ENCODE measurements at places on chromosomes 2 and 18.

- no peak for DNase-seq
Measured at GRCh38 chr18:62324181-62324828, 805 bp upstream of the TNFRSF11A start.

- no peak for DNase-seq
Measured at GRCh38 chr2:232229911-232230310, 148.6 kb upstream of the ALPP start.

DNA sequence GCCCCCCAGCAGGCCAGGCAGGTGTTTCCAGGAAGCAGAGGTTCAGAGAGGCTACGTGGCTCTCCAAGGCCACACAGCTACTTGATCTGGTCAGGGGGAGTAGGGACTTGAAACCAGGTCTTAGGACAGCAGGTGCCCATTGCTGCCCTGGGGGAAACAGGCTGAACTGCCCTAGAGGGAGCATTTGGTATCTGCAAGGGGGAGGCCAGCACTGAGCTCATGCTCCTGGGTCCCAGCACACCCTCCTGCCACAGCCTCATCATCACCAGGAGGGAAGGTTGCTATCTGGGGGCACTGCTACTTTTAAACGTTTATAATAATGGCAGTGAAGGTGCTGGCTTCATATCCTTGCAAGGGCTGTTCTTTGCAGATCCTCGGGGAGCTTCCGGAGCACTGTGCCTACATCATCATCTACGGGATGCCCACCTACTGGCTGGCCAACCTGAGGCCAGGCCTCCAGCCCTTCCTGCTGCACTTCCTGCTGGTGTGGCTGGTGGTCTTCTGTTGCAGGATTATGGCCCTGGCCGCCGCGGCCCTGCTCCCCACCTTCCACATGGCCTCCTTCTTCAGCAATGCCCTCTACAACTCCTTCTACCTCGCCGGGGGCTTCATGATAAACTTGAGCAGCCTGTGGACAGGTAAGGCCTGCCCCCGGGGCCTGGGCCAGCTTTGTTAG is 36.1 kb downstream of the ABCG8 start:
- DNase-seq, result no peak

- no peak for DNase-seq
Measured at GRCh38 chr2:109726379-109727270, 67.5 kb upstream of the RGPD5 start.

GRCh38 chr2:153509133-153509532 is 30.6 kb upstream of the RPRM start:
- no peak for DNase-seq

DNA sequence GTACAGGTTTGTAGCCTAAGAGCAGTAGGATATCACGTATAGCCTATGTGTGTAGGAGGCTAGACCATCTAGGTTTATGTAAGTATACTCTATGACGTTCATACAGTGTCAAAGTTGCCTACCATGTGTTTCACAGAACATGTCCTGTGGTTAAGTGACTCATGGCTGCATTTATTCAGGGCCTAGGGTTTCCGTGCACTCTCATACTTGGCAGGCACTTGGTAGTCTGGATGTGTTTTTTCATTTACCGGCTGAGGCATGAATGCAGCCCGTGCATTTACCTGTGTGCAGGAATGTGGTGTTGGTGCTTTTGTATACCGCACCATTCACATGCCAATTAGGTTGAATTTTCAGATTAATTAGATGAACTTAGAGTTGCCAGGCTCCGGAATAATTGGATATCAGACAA is 43.4 kb downstream of the MYL12B start:
- DNase-seq, result peak; percentile 20

GRCh38 chr2:231037202-231037730 is at the start of gene C2orf72:
C2orf72 (plus strand) TSS chr2:231037523; CDS start chr2:231037566, 43 bp downstream.
- DNase-seq, result no peak

DNA sequence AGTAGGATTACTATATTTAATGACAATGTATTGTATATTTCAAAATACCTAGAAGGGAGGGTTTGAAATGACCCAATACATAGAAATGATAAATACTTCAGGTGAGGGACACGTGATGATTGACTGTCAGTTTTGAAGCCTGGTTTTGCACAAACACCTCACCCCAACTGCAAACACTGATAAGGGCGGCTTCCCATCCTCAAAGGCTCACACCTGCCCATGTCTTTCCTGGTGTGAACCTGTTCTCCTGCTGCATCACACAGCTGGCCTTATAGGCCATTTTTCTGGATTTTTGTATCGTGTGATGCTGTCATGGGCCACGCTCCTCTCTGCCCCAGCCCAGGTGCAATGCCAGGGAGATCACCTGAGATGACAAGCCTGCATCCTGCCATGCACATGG is 166.5 kb upstream of the NCK2 start:
- DNase-seq, result no peak

DNA sequence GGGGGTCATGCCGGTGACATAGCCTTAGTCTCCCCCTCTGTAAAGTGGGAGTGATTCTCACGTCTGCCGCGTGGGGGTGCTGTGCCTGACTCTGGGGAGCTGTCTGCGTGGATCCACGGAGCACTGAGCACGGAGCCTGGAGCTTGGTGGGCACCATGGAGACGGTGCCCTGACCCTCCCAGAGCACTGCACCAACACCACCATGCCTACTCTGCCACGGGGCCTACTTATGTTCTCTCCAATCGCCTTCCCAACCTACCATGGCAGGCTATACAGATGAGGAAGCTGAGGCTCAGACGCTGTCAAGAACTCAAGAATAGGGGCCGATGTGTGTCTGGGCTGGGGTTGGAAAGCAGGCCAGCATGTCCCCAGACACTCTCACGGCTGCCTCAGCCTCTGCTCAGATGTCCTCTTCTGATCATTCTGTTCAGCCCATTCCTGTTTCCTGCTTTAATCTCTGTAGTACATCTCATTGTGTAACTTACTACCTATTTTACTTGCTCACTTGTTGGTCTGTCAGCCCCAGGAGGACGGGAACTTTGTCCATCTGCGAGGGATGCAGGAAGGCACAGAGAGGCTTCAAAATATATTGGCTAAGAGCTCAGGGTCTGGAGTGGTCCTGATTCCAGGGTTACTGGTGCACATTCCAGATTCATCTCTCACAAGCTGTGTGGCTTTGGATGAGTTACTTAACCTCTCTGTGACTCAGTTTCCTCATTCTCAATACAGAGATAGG is 168.1 kb upstream of the HS6ST1 start:
- DNase-seq, result no peak

DNA sequence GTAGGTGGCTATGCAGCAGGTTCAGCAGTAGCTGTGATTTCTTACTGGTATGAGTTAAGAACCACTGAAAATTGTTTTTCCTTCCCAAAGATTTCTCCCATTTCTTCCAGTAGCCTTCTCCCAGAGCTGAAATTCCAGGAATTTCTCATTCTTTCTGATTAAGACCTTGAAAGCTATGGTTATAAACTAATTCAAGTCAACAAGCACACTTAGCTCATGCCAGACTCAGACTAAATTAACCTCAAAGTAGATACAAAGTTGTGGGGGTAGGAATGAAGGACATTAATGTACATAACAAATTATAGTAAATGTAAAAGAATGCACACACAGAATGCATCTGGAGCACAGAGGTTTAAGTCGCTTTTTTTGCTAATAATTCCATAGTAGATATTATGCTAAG is 103.6 kb upstream of the SOX11 start:
- no peak for DNase-seq

DNA sequence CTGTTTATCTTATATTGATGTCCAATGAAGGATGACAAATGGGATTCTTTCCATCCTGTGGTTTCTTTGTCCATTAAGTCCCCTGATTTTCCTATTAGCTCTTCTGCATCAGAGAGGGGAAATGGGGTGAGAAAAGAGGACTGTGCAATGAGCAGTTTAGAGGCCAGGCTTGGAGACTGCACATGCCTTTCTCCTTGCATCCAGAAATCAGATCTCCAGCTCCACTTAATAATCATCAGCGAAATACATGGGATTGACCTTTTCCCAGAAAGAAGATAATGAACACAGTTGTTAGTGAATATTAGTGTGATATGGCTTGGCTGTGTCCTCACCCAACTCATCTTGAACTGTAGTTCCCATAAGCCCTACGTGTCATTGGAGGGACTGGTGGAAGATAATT is 697.4 kb downstream of the CBLN2 start:
- no peak for DNase-seq

DNA sequence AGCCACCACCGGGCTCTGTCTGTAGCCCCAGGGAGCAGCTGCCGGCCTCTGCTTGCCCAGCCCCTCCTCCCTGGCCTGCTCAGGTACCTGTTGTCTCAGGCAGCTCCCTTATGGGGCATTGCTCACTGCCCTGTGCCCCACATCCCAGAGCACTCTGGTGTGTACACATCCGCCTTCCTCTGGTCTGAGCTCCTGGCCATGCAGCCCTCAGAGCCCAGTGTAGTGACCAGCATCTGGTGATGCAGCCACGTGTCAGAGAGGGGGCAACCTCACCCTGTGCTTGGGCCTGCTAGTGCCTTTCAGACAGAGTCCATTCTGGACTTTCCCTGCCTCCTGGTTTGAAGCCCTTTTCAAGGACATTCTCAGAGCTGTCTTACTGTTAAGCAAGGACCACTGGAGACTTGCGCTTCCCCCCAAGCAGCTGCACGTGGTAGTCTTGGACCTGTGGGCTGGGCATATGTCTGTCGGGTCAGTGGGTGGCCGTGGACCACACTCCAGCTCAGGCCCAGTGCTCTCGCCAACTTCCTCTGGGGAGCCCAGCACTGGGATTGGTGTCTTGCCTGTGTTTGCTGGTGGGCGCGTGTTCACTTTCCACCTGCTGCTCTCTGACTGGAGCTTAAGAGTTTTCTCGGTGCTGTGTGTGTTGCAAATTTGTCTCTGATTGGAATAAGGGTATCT is 30.7 kb downstream of the DGKD start:
- no peak for DNase-seq

GRCh38 chr2:34545486-34546136 is 946.5 kb upstream of the FAM98A start:
- DNase-seq, result no peak

DNA sequence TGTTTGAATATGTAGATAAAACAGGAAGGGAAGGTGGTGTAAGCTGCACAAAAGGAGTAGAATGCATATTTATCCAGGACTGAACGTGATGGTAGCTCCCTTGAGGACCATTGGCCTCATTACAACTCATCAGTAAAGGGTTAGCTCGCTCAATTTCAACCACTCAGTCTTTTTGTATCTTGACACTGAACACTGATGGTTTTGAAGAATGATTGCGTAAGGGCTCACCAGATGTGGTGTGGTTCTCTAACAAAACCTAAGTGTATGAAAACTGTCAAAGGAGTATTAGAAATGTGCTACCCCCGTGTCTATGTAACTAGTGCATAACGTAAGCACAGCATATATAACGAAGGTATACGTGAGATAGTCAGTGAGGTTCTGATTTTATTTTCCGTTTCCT is 272.4 kb upstream of the THSD7B start:
- no peak for DNase-seq

- DNase-seq, result no peak
Measured at GRCh38 chr2:210167227-210167626, 4.0 kb downstream of the KANSL1L start.

- no peak for DNase-seq
Measured at GRCh38 chr2:159614534-159615366, 1.6 kb downstream of the BAZ2B start.

GRCh38 chr2:157418239-157418641 is 25.6 kb downstream of the CYTIP start:
- DNase-seq, result peak; percentile 81

DNA sequence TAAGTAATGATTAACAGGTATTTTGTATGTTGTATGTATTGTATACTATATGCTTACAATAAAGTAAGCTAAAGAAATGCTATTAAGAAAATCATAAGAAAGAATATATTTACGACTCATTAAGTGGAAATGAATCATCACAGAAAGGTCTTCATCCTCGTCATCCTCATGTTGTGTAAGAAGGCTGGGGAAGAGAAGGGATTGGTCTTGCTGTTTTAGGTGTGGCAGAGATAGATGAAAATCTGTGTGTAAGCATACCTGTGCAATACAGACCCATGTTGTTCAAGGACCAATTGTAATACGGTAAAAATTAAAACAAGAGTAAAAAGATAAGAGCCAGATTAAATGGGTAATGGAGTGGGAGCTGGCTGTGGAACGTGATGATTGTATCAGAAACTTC is 16.6 kb downstream of the SLC35F5 start:
- DNase-seq, result no peak

DNA sequence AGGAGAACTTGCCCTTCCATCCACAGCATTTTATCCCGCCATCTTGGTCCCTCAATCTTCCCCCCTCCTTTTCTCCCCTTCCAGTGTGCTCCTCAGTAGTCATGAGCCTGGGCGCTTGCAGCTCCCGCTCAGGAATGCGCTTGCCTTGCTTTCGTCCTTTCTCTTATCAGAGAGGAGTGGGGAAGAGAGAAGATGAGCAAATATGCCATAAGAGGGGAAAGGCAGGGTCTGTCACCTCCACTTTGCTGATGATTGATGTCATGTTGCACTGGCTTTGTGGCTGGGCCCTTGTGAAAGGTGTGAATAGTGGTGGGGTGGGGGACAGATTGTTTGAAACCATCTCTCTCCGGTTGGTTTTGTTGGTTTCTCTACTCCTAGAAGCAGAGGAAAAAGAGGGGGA is 569.3 kb downstream of the TNS1 start:
- no peak for DNase-seq

DNA sequence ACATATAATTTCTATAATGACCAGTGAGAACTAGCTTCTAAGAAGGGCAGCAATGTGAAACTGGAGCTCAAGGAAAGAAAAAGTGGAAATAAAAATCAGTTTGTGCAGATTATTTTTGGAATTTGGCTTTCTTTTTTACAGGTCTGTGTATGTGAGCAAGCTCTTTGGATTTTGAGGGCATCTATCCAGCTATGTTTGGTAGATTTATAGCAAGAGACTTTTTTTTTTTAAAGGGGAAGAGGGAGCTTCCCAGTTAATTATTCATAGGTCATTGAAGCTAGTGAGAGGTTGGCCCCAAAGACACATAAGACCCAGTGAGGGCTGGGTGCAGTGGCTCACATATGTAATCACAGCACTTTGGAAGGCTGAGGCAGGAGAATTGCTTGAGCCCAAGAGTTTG is 24.0 kb upstream of the COLEC12 start:
- no peak for DNase-seq

- DNase-seq, result no peak
Measured at GRCh38 chr2:57796527-57796926, 250.1 kb upstream of the VRK2 start.

GRCh38 chr2:237411683-237412423 is 2.1 kb downstream of the COL6A3 start:
- DNase-seq, result no peak

DNA sequence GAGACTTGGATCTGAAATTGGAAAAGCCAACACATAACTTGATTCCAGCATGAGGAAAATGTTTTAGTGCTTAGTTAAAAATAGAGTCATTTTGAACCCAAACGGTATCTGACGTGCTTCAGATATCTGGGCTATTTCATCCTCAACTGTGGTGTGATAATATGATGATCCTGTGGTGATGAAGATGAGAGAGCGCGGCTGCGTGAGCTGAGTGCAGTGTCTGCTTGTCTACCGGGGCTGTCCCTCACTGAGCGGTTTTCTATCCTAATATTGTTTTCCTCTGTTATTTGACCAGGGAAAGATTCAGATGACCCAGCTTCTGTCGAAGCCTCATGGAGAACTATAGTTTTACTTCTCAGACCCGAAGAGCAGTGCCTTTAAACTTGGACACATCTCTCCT is 5.8 kb downstream of the TWIST2 start:
- no peak for DNase-seq

GRCh38 chr2:218839430-218839829 is 7.8 kb upstream of the PRKAG3 start:
- DNase-seq, result no peak

All from CD4-positive, CD25-positive, alpha-beta regulatory T cell (primary cell).